ENCODE measurements at places on chromosomes 12 and 14. TPM values are rescaled to one million over a fixed set of nuclear protein-coding genes. Genes with fewer than 3 reads are reported as not detected.
A peak's percentile ranks its signal among the peaks of the same experiment; 100 is the strongest.

The CELA1 gene
- polyA plus RNA-seq, result not detected

The PTGR2 gene
- 24.4 TPM for polyA plus RNA-seq

DNA sequence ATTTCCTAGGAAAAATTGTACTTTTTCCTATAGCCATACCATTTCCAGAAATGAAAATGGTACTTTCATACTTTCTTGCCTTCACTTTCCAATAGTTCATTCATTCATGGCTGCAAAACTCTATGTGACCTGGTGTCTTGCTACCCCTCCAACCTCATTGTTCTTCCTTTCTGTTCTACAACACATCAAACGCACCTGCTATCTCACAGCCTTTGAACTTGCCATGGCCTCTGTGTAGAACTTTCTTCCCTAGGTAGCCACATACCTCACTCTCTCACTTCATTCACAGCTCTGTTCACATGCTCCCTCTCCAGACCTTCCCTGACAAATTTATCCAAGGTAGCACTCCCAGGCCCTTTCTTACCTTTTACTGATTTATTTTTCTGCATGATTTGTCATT is 149.2 kb downstream of the DUSP6 start:
- no peak for DNase-seq

DNA sequence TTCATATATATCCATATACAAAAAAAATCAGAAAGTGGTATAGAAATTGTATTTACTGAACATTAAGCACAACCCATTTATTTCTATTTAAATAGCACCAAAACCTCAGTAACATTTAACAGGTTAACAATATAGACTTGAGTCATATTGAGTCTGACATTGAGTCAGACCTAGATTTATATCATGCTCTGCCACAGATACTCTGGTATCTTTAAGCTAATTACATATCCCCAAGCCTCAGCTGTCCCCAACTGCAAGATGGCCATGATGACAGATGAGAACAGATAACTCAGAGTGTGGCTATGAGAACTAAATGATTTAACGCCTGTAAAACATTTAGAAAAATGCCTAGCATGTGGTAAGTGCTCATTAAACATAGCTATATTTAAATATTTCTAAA is 40.3 kb downstream of the IFNG start:
- no peak for DNase-seq

GRCh38 chr14:103870891-103871595 is 23.7 kb upstream of the PPP1R13B start:
- DNase-seq, result no peak

- no peak for DNase-seq
These were observed 13.1 kb downstream of the CBLN3 start for GRCh38 chr14:24416254-24416931.

DNA sequence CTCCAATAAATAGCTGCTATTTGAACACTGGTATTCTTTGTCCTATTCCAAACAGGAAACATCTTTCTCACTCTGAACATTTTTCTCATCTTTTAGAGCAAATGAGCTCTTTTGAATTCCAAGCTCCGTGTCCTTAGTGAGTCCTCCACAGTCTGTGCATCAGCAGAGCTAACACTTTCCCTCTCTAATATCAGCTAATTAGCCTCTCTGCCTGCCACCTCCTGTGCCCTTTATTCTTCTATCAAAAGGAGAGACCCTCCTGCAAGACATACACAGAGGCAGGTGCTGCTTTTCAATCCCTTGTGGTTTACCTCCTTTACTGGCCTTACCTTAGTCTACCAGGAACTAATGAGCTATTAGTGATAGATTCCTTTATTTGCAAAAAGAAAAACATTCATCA is 178.5 kb downstream of the SLC35F4 start:
- DNase-seq, result no peak

GRCh38 chr14:105398726-105399465 is 558 bp downstream of the TEX22 start:
- peak; percentile 80 for DNase-seq

DNA sequence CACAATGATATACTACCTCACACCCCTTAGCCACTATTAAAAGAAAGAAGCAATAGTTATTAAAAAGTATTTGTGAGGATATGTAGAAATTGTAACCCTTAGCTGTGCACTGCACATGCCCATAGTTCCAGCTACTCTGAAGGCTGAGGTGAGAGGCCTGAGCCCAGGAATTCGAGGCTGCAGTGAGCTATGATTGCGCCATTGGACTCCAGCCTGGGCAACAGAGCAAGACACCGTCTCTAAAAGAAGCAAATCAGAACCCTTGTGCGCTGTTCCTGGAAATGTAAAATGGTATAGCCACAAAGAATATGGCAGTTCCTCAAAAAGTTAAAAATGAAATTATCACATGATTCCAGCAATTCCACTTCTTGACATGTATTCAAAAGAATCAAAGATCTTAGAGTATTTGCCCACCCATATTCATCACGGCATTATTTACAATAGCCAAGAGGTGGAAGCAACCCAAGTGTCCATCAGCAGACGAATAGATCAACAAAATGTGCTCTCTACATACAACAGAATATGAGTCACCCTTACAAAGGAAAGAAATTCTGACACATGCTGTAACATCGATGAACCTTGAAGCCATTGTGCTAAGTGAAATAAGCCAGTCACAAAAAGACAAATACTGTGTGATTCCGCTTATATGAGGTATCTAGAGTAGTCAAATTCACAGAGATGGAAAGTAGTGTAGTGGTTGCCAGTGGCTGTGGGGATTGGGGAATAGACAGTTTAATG is 23.7 kb upstream of the YLPM1 start:
- no peak for DNase-seq

GRCh38 chr14:103510724-103511693 is 11.6 kb downstream of the CKB start:
- no peak for DNase-seq
